ENCODE measurements at places on chromosomes 7 and 10.

DNA sequence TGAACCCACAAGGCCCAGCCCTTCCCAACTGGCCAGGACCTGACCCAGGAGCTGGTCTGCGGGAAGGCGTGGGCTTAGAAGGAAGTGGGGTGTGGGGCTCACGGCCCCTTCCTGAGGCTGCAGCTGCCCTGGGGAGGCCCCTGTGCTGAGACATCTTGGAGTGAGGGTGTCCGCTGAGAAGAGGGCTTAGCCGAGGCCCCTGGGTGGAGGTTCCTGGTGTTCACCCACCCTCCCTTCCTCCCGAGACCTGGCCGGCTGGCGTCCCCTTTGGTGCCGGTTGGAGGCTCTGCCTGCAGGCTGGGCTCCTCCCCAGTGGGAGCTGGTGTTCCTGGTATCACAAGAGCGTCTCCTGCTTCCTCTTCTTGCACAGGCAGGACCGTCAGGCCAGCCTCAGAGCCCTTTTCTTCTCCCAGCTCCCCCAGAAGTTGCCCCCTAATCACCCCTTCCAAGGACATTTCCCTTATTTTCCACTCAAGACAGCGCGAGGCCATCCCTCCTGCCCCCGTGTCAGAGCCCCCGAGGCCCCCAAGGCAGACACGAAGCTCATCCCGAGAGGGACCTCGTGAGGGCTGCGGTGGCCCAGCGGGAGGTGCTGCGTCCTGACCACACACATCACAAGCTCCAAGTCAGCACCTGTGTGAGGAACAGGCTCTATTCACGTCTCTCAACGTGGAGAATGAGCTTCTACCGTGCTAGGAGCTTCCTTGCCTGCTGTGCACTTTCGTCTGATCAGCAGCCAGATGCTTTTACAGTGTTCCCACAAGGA lies 25.1 kb upstream of the FAM20C start:
- ATAC-seq, result no peak

DNA sequence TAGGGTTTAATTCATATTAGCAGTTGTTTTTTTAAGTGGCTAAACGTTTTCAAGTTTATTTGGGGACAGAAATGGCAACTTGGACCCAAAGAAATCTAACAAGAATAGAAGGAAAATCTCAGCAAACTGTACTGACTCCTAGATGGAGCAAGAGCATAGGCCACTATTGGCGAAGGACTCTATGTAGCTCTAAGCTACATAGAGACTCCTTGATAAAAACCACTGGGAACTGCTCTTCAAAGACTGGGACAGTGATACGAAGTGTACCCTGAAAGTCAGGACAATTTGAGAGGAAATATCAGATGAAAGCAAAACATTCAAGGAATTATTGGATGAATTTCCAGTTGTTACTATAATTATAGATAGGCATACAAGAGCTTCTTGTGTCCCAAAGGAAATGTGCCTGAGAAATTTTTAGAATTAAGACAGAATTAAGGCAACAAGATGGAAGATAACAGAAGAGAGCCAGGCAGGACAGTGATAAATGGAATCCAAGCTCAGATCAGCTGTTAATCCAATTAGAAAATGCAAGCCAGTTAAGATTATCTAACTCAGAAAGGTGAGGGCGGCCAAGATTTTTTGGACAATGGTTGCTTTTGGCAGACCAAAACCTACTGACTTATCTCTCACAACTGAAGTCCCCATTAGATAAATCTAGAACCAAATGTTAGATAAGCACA lies 103.7 kb upstream of the IFRD1 start:
- no peak for ATAC-seq

- no peak for ATAC-seq
Measured at GRCh38 chr10:12631787-12632562, 282.6 kb downstream of the CAMK1D start.

- no peak for ATAC-seq
Measured at GRCh38 chr7:5755704-5756504, 25.6 kb downstream of the RNF216 start.

- ATAC-seq, result no peak
Measured at GRCh38 chr7:151941009-151941408, 15.2 kb upstream of the GALNTL5 start.

- no peak for ATAC-seq
Measured at GRCh38 chr10:663466-663751, 26.1 kb downstream of the DIP2C start.

DNA sequence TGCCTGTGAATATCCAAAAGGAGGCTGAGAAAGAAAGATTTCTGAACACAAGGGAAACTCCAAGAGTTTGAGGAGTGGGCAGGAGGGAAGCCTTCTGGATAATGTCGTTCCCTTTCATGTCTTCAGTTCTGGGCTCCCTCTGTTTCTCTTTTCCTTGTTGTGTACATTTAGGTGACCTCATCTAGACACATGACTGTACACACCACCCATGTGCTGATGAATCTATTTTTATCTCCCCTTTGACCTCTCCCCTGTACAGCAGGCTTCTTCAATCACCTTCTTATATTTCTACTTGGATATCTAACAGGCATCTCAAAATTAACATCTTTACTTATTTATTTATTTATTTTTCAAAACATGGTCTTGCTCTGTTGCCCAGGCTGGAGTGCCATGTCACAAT lies 363.1 kb downstream of the GATA3 start:
- ATAC-seq, result no peak

GRCh38 chr7:14336256-14336655 lies 346.8 kb upstream of the ETV1 start:
- no peak for ATAC-seq

- no peak for ATAC-seq
Measured at GRCh38 chr10:13792006-13792405, 205.2 kb downstream of the PRPF18 start.

GRCh38 chr7:1743481-1744230 lies 73.6 kb downstream of the ELFN1 start:
- no peak for ATAC-seq

GRCh38 chr7:70775570-70776156 lies 356.3 kb upstream of the GALNT17 start:
- ATAC-seq, result no peak
